ENCODE measurements at places on chromosomes 5 and 9. TPM values are rescaled to one million over a fixed set of nuclear protein-coding genes. Genes with fewer than 3 reads are reported as not detected.
A peak's percentile ranks its signal among the peaks of the same experiment; 100 is the strongest.

SARDH gene
- total RNA-seq: not detected

COL5A1 gene
- total RNA-seq: not detected

AFAP1L1 gene
- 7.8 TPM for total RNA-seq

ANKRD18B gene
- total RNA-seq: 30.5 TPM

GRCh38 chr5:123776761-123777160, 264.8 kb downstream of the CSNK1G3 start:
- H3K27ac ChIP-seq: no peak overlapping the region
- no peak overlapping the region for H3K4me3 ChIP-seq
- H3K27me3 ChIP-seq: no peaks in the 10 kb centered on the region
- no peak for DNase-seq
- no peaks in the 10 kb centered on the region for H3K4me1 ChIP-seq

DNA sequence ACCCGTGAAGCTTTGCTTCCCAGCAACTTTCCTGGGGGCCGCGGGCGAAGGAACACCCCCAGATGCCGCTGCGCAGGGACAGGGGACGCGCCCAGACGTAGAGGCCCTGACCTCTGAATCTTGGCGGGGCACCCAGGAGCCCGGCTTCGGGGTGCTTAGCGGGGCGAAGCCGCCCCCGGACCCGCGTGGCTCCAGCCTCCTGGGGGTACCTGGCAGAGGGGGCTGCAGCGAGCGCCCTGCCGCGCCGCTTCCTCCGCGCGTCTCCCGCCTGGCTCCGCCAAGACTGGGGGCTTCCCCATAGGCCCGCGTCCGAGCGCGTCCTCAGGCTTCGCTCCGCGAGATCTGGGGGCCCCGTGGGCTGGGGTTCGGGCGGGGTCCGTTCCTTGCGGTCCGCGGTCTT, 23.0 kb upstream of the ZNF782 start:
- H3K27ac ChIP-seq: no peak overlapping the region
- H3K4me1 ChIP-seq: peaks cover 12% of the 10 kb centered on the region
- H3K27me3 ChIP-seq: no peaks in the 10 kb centered on the region
- H3K4me3 ChIP-seq: no peak overlapping the region
- no peak for DNase-seq

- no peak overlapping the region for H3K4me3 ChIP-seq
- H3K27me3 ChIP-seq: no peaks in the 10 kb centered on the region
- no peaks in the 10 kb centered on the region for H3K4me1 ChIP-seq
- peak; percentile 7 for DNase-seq
- no peaks in the 10 kb centered on the region for H3K36me3 ChIP-seq
- no peak overlapping the region for H3K27ac ChIP-seq
Observed at GRCh38 chr9:107929443-107929842, 439.9 kb upstream of the KLF4 start.

DNA sequence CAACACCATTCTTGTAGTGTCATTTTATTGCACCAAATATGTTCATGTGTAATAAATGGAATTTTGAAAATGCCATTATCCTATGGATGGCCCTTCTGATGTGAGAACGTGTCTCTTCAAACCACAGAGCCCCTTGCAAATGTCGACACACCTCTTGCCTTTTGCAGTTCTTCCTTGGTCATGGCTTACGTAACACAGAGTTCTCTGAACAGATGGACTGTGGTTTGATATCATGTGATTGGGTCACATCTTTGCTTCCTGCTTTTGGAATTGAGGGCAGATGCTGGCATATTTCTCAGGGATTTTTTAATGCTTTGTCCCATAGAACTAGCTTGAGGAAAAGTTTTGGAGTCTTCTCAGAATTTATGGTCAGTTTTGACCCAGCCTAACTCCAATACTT, 4.6 kb downstream of the TGFBR1 start:
- no peak overlapping the region for H3K27ac ChIP-seq
- H3K4me1 ChIP-seq: peaks cover 12% of the 10 kb centered on the region
- no peak overlapping the region for H3K4me3 ChIP-seq
- peaks cover 13% of the 10 kb centered on the region for H3K36me3 ChIP-seq
- no peak for DNase-seq
- no peaks in the 10 kb centered on the region for H3K27me3 ChIP-seq

GRCh38 chr9:133004091-133004998, 25.9 kb downstream of the GFI1B start:
- H3K4me3 ChIP-seq: no peak overlapping the region
- H3K4me1 ChIP-seq: no peaks in the 10 kb centered on the region
- peaks cover 80% of the 10 kb centered on the region for H3K27me3 ChIP-seq
- H3K36me3 ChIP-seq: no peaks in the 10 kb centered on the region
- no peak for DNase-seq

- H3K4me1 ChIP-seq: no peaks in the 10 kb centered on the region
- H3K27ac ChIP-seq: no peak overlapping the region
- H3K36me3 ChIP-seq: peaks cover 5% of the 10 kb centered on the region
- no peak overlapping the region for H3K4me3 ChIP-seq
Observed at GRCh38 chr9:37499297-37499696, 13.5 kb downstream of the POLR1E start.

- H3K4me1 ChIP-seq: no peaks in the 10 kb centered on the region
- DNase-seq: no peak
- H3K4me3 ChIP-seq: no peak overlapping the region
- H3K27ac ChIP-seq: no peak overlapping the region
- H3K36me3 ChIP-seq: no peaks in the 10 kb centered on the region
Observed at GRCh38 chr9:81776390-81776789, 87.0 kb upstream of the TLE1 start.

GRCh38 chr5:9545136-9545991, 511 bp downstream of the SEMA5A start:
- no peak overlapping the region for H3K27ac ChIP-seq
- no peak for DNase-seq
- no peak overlapping the region for H3K4me3 ChIP-seq
- peaks cover 2% of the 10 kb centered on the region for H3K27me3 ChIP-seq
- H3K36me3 ChIP-seq: no peaks in the 10 kb centered on the region
- no peaks in the 10 kb centered on the region for H3K4me1 ChIP-seq

GRCh38 chr9:135209852-135210251, 122.4 kb downstream of the OLFM1 start:
- no peaks in the 10 kb centered on the region for H3K36me3 ChIP-seq
- H3K4me3 ChIP-seq: no peak overlapping the region
- peaks cover 32% of the 10 kb centered on the region for H3K27me3 ChIP-seq
- DNase-seq: no peak
- no peak overlapping the region for H3K27ac ChIP-seq
- no peaks in the 10 kb centered on the region for H3K4me1 ChIP-seq

Measured in Calu3 (cell line).